ENCODE measurements at places on chromosomes 7 and 10.

- DNase-seq, result no peak
These were observed 1.6 kb upstream of the HTRA1 start for GRCh38 chr10:122459561-122460273.

GRCh38 chr7:127903892-127904669 lies 127.2 kb downstream of the LRRC4 start:
- no peak for DNase-seq

- DNase-seq, result peak; percentile 32
These were observed 121.8 kb downstream of the KMT2C start for GRCh38 chr7:152313831-152314604.

- DNase-seq, result no peak
These were observed 882.6 kb downstream of the GRM8 start for GRCh38 chr7:126370038-126370668.

DNA sequence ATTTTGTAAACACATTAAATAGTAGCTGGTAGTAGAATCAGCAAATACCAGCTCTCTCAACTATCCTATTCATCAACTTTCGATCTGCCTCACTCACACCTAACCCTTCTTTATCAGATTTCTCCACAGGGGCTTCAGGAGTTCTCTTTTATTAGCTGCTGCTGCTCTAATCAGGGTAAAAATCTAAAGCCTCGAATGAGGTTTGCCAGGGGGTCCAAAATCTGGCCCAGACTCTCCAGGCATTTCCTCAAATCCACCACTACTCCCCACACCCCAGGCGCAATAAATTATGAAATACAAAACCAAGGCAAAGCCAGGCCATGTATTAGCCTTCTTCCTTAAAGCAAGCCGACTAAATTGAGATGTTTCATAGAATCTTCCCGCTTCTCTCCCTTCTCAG lies 2.3 kb downstream of the RNF216 start:
- DNase-seq, result no peak

GRCh38 chr10:60980997-60981396 lies 37.0 kb upstream of the RHOBTB1 start:
- no peak for DNase-seq

DNA sequence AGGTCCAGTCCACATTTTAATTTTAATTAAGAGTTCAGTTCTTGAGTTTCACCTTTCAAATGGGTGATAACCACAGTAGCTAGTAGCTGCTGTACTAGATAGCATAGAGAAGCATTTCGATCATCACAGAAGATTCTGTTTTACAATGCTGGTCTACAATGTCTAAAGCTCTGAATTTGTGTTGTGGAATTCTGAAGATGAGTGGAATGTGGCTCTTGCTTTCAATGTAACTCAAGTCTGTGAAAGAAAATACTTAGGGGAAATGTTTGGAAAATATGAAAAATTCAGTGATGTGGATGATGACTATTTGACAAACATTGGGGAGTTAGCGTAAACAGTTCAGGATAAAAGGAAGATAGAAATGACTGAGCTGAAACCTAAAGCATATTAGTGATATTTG lies 139.4 kb downstream of the GNAT3 start:
- DNase-seq, result no peak

DNA sequence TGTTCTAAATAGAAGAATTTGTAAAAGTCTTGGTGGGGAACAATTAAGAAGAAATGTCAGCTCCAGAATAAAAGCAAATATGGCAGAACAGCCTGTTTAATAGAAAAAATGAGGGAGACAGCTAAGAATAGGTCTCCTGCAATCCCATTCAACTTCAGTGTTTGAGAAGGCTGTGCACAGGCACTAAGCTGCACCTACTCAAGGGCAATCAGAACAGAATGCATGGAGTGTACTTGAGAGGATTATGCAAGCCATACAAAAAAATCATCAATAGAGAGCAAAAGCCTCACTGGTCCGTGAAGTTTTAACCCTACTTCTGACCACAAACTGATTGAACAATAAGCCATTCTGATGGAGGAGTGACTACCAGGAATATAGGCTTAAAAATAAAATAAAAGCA lies 690.7 kb upstream of the PCDH15 start:
- no peak for DNase-seq

DNA sequence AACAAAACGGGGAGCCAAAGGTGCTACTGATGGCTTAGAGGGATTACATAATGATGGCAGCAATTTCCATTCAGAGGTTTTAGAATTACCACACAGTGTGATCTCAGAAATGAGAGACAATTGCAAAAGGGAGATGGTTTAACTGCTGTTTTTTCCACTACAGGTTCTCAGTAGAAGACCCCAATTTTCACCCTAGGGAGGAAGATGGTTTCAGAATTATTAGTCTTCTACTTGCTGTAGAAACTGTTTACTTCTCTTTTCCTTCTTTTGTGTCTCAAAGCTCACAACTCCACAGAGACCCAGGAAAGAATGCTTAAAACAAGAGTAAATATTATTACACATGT lies 226.5 kb downstream of the INHBA start:
- no peak for DNase-seq

DNA sequence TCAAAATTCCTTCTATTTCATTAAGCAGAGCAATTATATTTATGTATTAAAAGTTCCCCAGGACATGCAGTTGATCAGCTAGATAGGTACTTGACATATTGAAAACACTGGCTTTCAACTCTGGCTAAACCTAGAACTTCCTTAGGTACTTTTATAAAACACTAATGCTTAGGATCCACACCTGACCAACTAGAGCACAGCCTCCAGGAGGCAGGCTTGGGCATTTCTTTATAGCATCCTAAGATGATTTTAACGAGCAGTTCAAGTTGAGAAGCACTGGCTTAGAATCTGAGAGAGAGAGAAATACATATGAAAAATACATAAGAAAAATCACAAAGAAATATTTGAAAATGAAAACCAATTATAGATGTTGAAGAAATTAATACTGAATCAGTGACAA lies 20.8 kb downstream of the SLC26A5 start:
- DNase-seq, result no peak

DNA sequence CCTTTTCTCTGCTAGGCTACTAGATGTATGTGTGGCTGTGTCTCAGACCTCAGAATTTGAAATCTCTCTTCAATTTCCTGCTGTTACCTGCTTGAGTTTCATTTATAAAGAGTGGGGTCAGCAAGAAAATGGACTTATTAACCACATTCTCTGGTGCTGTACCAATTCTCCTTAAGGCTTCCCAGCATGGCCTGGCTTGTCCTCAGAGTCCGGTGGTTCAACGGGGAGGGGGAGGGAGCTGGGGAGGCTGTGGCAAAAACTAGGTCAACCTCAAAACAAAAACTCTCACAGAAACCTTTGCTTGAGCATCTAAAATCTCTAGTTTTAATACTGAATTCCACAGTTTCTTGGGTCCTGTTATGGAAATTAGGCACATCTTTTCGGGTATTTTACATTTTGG lies 389.1 kb upstream of the COBL start:
- DNase-seq, result no peak

DNA sequence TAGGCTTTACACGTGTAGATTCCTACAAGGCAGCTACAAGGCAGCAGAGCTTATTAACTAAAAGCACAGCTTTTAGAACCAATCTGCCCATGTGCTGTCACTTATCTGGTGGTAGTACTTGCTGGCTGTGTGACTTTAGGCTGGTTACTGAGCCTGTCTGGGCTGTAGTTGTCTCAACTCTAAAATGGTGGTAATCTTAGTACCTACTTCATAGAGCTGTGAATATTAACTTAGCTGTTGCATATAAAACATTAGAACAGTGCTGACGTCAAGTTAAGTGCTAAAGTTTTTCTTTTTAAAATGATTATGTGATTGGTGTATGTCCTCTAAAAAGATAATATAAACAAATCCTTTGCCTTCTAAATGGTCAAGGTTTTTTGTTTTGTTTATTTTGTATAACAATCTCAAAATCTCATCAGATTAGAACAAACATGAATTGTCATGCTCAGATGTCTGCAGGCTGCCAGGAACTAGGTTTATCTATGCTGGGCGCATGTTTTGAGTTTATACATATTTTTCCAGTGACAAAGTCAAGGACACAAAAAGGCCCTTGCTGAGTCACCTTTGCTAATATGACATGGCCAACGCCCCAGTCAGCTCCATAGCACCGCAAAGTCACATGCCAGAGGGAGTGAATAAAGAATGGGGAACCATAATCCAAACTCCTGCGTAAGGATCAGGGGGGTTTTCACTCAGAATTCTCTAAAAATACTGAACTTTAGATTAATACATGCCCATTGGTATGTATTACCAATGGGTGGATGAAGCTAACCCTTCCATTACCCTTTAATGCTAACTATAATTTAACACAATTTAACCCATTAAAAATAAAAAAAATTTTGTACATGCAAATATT lies 39.8 kb upstream of the ARL4A start:
- DNase-seq, result no peak

DNA sequence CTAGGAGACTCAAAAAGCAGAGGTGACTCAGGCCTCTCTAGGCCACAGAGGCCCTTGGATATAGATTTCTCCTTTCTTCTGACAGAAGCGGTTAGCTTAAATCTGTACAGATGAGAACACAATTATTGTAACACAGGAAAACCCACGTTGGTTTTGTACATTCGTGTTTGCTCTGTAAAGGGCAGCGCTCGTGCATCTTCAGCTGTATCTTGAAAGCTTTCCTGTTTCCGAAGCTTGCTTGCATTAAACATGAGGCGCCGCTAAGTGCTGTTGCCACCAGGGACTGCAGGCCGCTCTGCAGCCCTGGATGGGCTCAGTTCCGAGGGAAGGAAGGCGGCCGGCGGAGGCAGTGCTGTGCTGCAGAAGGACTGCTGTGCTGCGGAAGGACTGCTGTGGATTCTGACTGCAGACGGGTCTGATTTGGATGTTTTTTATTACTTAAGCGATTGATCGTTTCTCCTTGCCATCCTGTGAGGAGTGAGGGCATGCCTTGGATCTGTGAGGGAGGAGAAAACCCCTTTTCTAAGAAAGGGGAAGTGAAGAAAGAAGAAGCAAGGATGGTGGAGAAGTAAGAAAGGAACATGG lies 53.3 kb downstream of the FHIP2A start:
- DNase-seq, result no peak

GRCh38 chr10:25508112-25508815 lies 333.5 kb downstream of the GPR158 start:
- no peak for DNase-seq

DNA sequence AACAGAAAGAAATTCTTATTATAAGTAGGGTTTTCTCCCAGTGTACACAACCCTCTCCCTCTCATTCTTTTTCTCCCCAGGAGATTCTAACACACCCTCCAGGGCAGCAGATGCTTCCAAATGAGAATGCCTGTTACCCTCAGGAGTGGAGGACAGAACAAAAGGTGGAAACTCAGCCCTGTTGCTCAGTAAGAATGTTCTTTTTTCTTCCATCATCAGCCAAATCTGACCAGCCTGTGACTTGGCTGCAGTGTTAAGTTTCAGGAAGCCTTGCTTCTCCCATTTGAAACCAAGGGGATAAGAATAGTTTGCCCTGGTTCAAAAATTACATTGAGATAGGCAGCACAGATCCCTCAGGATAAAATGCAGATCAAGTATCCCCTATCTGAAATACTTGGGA lies 77.5 kb upstream of the EEPD1 start:
- no peak for DNase-seq

GRCh38 chr10:84076540-84077195 lies 62.6 kb upstream of the GHITM start:
- DNase-seq, result no peak

- no peak for DNase-seq
These were observed 299.7 kb upstream of the AKR1E2 start for GRCh38 chr10:4526311-4526731.

DNA sequence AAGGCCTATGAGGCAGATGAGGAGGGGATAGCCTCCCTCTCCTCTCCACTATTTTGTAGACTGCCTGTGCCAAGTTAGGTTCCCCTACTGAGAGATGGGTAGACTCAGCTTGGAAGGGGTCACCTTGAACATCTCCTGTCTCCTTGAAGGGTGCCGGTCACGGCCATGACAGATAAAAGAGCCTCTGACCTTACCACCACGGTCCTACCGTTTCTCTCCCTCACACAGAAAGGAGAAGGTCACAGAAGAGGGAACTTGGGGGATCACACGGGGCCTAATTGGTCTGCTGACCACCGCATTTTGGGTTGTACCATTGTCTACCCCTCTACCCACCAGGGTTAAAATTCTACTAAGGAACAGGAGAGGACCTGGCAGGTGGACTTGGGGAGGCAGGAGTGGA lies 17.0 kb downstream of the PRSS2 start:
- DNase-seq, result no peak

- DNase-seq, result peak; percentile 16
These were observed 1.2 kb downstream of the TASOR2 start for GRCh38 chr10:5685764-5686240.

GRCh38 chr7:12719141-12719919 lies 31.9 kb downstream of the ARL4A start:
- DNase-seq, result no peak

GRCh38 chr7:91276909-91277308 lies 12.7 kb downstream of the FZD1 start:
- DNase-seq, result no peak

- peak; percentile 66 for DNase-seq
These were observed 9.2 kb downstream of the ITPRIP start for GRCh38 chr10:104328896-104329710.

- no peak for DNase-seq
These were observed 5.6 kb downstream of the SSC4D start for GRCh38 chr7:76403780-76404494.

GRCh38 chr7:80127412-80128160 lies 7.0 kb upstream of the GNAI1 start:
- DNase-seq, result no peak

GRCh38 chr7:44540592-44541027 lies 520 bp downstream of the NPC1L1 start:
- no peak for DNase-seq
